ENCODE measurements at places on chromosomes 1 and 21.

DNA sequence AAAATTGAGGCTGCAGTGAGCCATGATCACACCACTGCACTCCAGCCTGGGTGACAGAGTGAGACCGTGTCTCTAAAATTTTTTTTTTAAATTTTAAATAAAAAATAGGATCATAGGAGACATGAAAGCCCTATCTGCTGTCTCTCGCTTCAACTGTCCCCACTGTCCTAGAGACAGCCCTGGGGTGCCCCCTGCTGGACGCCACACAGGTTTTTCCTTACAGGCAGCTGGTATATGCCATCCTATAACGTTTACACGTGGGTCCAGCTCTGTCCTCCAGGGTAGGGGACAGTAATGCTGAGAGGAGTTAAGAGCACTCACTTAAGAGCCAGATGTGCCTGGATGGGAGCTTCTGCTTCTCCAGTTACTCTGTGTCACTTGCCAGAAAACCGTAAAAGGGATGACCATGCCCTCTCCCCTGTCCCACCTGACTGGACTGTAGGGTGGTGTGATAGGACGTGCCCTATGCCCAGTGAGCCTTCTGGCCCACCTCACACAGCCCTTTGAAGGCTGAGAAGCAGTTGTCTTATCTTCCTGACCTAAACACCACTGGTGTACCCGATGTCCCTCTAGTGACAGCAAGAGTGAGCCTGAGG, 8.5 kb downstream of the FBXO2 start:
- peak; percentile 82 for DNase-seq

DNA sequence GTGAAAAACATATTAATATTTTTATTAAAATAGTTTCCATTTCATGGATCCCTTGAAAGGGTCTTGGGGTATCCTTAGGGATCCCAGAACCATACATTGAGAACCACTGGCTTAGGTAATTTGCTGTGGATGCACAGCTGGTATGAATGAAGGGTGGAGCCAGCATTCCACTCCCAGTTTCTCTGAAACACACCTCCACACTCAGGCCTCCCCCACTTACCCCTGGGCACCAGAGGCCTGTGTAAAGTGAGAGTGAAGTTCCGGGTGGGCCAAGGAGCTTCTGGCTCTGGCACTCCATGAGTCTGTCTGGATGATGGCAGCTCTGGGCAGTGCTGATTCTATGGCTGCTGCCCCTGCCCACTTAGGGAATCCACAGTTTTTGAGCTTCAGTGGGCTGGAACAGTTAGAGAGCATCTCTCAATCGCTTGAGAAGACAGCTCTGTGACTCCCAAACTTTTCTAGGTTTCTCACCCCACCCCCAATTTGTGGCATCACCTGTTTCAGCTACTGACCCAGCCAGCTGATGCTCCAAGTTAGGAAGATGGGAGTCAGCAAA, 57.8 kb upstream of the CD1D start:
- DNase-seq = no peak

DNA sequence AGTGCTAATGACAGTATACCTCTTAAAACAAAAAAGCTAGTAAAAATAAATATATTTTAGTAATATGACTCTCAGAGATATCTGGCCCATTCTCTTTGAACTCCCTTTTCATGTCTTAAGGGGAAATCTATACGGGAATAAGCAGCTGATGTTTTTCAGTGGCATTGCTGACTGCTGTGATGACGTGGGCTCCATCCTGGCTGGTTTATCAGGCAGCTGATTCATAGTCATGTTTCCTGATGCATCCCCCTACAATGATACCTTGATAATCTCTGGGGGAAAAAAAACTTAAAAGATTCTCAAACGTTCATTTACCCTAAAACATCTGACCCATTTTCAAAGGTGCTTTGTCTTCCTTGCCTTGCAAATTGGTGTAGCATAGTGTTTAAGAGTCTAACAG, 53.8 kb downstream of the ABCA4 start:
- DNase-seq = peak; percentile 93

- DNase-seq = no peak
Observed at GRCh38 chr1:173097001-173097400, 46.3 kb upstream of the TNFSF18 start.

DNA sequence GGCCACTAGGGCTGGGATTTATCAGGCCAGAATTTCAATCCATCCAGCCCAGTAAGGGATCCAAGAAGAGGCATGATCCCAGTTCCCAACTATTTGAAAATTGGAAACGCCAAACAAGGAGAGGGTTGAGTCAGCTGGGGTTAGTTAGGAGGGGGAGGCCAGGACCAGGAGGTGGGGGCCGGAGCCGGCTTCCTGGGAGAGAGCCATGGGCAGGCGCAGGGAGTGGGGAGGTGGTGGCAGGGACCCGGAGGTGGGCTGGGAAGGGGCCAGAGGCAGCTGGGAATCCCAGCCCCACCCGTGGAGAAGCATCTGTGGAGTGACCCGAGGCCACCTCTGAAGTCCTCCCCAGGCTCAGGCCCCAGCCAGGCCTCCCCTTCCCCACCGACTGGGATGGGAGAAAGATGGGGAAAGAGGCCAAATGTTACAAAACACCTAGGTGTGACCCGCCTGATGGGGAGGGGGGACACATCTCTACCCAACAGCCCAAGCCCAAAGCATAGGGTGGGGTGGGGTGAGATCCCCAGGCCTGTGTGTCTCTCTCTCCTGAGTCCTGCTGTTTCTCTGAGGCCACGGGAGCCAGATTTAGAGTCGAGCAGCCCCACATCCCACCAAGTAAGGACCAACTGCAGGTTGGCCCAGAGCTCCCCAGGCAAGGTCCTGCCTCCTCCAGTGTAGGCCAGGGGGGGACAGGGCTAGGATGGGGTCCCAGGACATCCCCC, 10.1 kb downstream of the HSPG2 start:
- no peak for DNase-seq

DNA sequence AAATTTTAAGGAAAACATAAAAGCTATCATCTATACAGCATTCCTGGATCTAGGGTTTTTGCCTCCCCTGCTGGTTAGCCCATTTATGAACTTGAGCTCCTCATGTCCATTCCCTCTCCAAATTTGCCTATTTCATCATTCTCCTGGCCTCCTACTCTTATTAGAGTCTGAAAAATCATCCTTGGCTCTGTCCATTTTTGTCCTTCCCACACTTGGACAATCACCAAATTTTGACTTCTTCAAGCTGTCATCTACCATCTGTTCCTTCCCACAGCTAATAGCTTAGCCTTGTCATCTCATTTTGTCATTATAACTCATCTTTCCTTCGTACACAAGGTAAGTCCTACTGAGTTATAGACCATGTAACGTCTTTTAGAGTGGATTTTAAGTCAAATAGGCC, 2.2 kb upstream of the HENMT1 start:
- DNase-seq = no peak
